ENCODE measurements at places on chromosomes 5 and 9. TPM values are rescaled to one million over a fixed set of nuclear protein-coding genes. Genes with fewer than 3 reads are reported as not detected.

GRCh38 chr5:10194083-10194482, 55.6 kb downstream of the ATPSCKMT start:
- no peaks in the 10 kb centered on the region for H3K36me3 ChIP-seq
- H3K4me1 ChIP-seq, result no peaks in the 10 kb centered on the region
- peaks cover 11% of the 10 kb centered on the region for H3K27me3 ChIP-seq
- no peak overlapping the region for H3K27ac ChIP-seq

DNA sequence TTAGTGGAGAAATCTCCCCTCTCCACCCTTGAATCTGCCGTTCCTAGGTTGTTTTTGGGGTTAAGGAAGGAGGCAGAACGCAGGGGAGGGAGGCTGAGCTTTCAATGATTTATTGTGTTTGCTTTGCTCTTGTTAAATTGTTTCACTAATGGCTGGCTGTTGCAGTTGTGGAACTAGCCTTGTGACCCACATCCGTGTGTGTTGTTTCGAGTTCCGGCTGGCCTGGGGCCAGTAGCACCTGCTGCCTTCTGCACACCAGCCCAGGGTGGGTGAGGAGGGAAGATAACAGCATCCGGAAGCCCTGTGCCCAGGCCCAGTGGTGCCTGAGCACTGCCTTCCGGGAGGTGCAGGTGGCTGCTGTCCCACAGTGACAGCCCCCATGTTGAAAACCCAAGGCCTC, 3.6 kb downstream of the ERGIC1 start:
- H3K4me3 ChIP-seq, result no peak overlapping the region
- H3K4me1 ChIP-seq, result no peaks in the 10 kb centered on the region
- no peaks in the 10 kb centered on the region for H3K27me3 ChIP-seq
- no peak overlapping the region for H3K27ac ChIP-seq
- DNase-seq, result no peak

GRCh38 chr5:61177070-61177469, 14.8 kb upstream of the SMIM15 start:
- H3K36me3 ChIP-seq, result no peaks in the 10 kb centered on the region
- H3K27ac ChIP-seq, result no peak overlapping the region
- no peaks in the 10 kb centered on the region for H3K27me3 ChIP-seq
- no peak for DNase-seq

DNA sequence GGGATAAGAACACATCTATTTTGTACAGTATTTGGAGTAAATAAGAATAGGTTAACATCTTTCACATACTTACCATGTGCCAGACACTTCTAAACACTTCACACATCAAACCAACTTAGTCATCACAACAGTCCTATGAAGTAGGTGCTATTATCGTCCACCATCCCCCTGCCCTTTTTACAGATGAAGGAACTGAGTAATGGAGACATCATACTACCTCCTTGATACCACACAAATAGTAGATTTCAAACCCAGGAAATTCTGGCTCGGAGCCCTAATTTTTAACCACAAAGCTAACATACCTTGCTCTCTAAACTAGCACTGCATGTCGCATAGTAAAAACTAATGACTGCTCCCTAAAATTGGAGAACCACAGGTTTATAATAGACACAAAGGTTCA, 4.2 kb upstream of the ZNF366 start:
- no peak for DNase-seq
- no peak overlapping the region for H3K4me3 ChIP-seq
- no peaks in the 10 kb centered on the region for H3K36me3 ChIP-seq
- H3K27me3 ChIP-seq, result no peaks in the 10 kb centered on the region
- H3K27ac ChIP-seq, result no peak overlapping the region

DNA sequence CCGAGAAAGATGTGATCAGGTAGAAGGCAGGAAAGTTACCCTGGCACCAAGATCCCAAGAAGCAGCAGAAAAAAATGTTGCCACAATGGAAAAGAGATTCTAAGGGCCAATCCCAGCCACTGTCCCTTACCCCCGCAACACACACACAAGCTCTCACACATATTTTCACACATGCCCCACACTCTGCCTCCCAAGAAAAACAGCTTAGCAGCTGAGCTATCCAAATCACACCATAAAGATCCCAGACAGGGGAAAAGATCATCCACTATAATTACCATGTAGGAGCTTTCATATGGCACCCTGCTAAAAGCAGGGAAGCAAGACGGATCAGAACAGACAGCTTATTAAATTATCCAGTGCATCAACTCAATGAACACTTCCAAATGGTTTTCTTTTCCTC, 143.4 kb downstream of the FAM114A2 start:
- no peaks in the 10 kb centered on the region for H3K4me1 ChIP-seq
- H3K36me3 ChIP-seq, result no peaks in the 10 kb centered on the region
- DNase-seq, result no peak
- no peak overlapping the region for H3K27ac ChIP-seq
- no peaks in the 10 kb centered on the region for H3K27me3 ChIP-seq
- H3K4me3 ChIP-seq, result no peak overlapping the region

DNA sequence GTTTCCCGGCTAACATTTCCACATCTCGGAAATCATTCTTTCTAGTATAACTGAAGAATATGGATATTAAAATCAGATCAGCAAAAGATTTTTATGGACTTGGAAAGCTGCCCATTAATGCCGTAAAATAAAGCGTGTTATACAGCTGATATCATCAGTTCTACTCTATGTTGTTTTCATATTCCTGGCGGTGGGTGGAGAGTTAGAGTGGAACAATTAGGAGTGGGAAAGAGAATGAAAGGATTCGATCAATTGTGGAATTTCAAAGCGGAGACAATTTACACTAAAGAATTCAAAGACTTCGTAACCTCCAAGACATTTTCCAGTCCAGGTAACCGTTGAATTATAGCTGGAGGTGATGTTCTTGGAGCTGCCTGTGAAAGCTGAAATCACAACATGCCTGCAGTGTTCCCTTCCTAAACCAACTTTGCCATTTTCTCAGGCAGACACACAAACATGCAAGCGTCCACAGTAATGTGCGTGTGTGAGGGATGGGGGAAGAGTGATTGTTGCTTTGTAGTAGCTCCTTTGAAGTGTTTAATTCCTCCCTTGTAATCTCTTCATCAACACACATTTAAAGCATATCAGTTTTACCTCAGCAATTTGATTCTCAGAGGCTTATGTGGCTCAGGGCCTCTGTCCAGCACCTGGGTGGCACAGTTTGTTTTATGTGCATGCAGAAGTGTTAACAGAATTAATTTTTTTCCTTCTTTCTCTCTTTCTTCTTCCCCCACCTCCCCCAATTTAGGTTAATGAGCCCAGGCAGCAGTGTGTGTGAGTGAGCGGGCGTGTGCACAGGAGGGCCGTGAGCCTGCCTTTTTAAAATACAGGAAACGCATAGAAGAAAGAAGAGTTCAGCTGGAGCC, 544.1 kb downstream of the RAB3C start:
- peaks cover 51% of the 10 kb centered on the region for H3K4me1 ChIP-seq
- peak; percentile 64 for DNase-seq
- H3K27ac ChIP-seq, result peak overlapping the region; percentile 98
- no peaks in the 10 kb centered on the region for H3K36me3 ChIP-seq
- H3K27me3 ChIP-seq, result no peaks in the 10 kb centered on the region

DNA sequence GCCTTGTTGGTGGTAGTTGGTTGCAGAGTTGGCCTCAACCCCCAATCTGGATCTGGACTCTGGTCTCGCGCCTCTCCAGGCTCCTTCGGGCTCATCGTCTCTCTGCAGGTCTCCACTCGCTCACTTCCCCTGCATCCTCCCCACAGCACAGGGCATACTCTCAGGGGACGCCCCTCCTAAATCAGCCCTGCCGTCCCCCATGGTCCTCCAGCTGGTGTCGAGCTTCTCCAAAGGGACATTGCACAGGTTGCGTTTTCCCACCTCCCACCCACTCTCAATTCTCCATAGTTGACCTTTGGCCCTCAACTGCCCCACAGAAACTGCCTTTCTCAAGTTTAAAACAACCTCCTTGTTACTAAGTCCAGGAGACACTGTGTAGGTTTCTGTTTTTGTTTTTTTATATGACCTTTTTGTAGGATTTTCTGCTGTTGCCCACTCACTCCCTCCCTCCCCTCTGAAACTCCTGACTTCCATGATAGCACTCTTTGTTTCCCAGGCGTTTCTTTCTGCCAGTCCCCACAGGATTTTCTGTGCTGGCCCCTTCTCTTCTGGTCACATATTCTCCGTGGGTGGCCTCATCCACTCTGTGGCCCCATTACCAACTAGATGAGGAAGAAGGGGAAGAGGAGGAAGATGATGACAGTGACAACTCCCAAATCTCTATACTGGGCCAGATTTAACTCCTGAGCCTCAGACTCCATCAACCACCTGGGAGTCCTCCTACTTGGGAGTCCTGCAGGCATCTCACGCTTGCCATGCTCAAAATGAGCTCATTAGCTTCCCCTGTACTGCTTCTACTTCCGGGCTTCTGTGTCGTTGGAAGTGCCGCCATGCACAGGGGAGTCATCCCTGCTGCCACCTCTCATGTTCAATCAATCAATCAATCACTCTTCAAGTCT, 50.3 kb downstream of the ALG2 start:
- no peak overlapping the region for H3K27ac ChIP-seq
- H3K4me1 ChIP-seq, result no peaks in the 10 kb centered on the region
- H3K36me3 ChIP-seq, result no peaks in the 10 kb centered on the region
- DNase-seq, result no peak
- no peaks in the 10 kb centered on the region for H3K27me3 ChIP-seq

GRCh38 chr9:95058121-95058785, 259.3 kb downstream of the FANCC start:
- no peaks in the 10 kb centered on the region for H3K27me3 ChIP-seq
- no peaks in the 10 kb centered on the region for H3K36me3 ChIP-seq
- DNase-seq, result no peak
- no peak overlapping the region for H3K4me3 ChIP-seq
- H3K4me1 ChIP-seq, result peaks cover 43% of the 10 kb centered on the region
- H3K27ac ChIP-seq, result no peak overlapping the region

DNA sequence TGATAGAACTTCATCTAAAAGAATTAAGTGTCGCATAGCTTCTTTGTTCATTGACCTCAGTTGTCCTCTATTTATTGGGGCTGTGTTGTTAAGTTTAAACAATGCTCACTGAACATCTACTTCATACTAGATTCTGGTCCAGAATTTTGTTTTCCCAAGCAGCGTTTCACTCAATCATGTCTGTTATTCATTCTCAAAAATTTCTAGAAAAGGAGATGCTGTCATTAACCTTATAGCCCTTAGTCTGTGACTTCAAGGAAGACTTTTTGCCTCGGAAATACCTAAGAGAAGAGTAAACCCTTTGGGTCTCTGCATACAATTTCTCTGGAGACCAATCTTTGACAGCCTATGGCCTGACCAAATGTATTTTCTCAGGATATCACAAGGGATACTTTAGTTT, 171.7 kb downstream of the FGF1 start:
- no peak for DNase-seq
- peaks cover 13% of the 10 kb centered on the region for H3K4me1 ChIP-seq
- no peak overlapping the region for H3K4me3 ChIP-seq
- no peaks in the 10 kb centered on the region for H3K36me3 ChIP-seq

DNA sequence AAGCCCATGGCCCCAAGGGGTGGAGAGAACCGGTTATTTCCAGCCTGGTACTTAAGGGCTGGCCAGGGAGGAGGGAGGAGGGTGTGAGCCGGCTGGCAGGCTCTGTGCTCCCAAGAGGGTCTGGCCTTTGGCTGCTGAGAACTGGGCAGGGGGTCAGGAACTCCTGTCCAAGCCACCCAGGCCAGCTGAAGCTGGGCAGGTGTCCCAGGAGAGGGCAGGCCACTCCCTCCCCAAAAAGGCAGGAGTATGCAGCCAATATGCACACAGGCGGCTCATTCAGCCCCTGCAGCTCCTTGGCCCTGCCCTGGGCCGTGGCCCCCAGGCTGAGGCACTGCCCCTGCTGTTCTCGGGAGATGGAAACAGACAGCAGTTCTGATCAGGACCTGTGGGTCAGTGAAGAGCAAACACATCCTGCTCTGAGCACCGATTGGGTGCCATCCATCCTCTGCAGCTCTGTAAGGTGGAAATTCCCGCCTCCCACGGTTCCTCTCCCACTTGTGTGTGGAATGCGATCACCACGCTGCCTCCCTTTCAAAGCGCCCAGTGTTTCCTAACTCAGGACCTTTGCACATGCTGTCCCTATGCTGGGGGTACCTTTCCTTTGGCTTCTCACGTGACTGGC, 17.1 kb upstream of the KIF12 start:
- H3K4me3 ChIP-seq, result no peak overlapping the region
- no peaks in the 10 kb centered on the region for H3K4me1 ChIP-seq
- DNase-seq, result no peak

DNA sequence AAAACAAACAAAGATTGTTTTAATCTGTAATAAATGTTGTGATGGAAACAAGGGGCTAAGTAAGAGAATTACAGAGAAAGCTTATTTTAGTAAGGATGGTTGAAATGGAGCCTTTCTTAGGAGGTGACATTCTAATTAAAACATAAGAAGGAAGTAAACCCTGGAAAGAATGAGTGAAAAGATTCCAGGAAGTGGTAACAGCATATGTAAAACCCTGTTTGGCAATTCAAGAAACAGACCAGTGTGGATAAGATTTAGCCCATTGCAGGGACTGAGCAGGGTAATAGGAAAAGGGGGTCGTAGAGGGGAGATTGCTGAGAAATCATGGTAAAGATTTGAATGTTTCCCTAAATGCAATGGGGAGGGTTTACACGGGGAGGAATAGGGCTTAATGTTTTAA, 21.6 kb upstream of the PIP5K1B start:
- H3K36me3 ChIP-seq, result no peaks in the 10 kb centered on the region
- H3K27ac ChIP-seq, result no peak overlapping the region
- no peaks in the 10 kb centered on the region for H3K27me3 ChIP-seq
- H3K4me3 ChIP-seq, result no peak overlapping the region

DNA sequence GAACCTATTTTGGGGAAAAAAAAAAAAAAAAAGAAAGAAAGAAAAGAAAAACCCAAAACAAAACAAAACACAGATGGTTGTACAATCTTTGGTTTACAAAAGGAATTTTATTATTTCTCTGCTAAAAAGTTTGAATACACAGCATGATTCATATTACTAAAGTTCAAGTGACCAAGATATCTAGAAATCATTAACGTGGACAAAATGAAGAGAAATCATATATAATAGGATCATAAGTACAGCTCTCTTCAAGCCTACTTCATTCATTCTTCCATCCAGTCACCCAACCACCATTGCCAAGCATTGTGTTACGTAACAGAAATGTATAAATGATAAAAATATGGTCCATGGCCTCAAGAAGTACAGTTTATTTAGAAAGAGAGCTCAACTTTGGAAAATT, 52.9 kb downstream of the ZDHHC21 start:
- no peak overlapping the region for H3K4me3 ChIP-seq
- no peaks in the 10 kb centered on the region for H3K36me3 ChIP-seq
- no peaks in the 10 kb centered on the region for H3K4me1 ChIP-seq
- no peak overlapping the region for H3K27ac ChIP-seq

- no peak overlapping the region for H3K27ac ChIP-seq
- peak; percentile 57 for DNase-seq
- no peaks in the 10 kb centered on the region for H3K36me3 ChIP-seq
- H3K4me1 ChIP-seq, result no peaks in the 10 kb centered on the region
- no peak overlapping the region for H3K4me3 ChIP-seq
- no peaks in the 10 kb centered on the region for H3K27me3 ChIP-seq
Measured at GRCh38 chr5:153974131-153974812, 64.4 kb downstream of the FAM114A2 start.

SLC38A9 gene
- total RNA-seq, result 21.0 TPM

SH3PXD2B gene
- 28.1 TPM for total RNA-seq

IL3 gene
- not detected for total RNA-seq

ZNF483 gene
- 3.4 TPM for total RNA-seq
